ENCODE measurements at places on chromosomes 5 and 9.

DNA sequence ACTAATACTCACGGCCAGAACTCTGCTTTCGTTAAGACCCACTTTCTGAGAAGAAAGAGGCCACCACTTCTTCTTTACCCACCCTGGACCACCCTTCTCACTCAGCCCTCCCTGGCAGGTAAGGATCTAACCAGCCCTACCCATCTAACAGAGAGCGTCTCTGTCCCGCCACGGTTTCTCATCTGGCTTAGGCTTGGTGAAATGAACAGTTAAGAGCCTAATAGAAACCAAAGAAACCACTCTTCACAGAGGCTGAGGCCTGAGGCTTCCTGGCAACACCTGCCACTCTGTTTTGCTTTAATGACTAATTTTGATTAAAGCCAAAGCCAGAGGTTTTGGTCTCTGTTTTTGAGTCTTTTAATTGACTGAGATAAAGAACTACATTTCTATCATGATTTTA is 354.1 kb upstream of the SLC30A5 start:
- no peak for DNase-seq

DNA sequence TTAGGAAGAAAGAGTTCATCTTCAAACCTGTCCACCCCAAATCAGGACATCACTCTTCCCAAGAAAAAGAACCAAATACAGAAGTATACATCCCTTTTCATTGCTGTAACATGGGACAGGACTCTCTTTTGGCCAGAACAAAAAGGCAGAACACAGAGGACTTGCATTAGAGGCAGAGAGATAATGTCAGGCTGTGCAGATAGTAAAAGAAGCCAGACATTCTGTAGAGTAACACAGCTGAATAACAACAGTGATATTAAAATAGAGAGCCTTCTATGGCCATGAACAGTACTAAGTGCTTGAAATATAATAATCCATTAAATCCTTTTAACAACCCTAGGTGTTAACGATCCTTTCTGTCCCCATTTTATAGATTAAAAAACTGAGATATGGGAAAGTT is 437.2 kb downstream of the NFIB start:
- no peak for DNase-seq

- no peak for DNase-seq
Measured at GRCh38 chr5:132589467-132589866, 32.7 kb downstream of the RAD50 start.

- no peak for DNase-seq
Measured at GRCh38 chr9:85117831-85118230, 448.3 kb downstream of the NTRK2 start.

Measured in liver (tissue), 10 donors.